Endodermal cell (in vitro differentiated cells): ENCODE measurements at places on chromosomes 12 and 14. TPM values are rescaled to one million over a fixed set of nuclear protein-coding genes. Genes with fewer than 3 reads are reported as not detected.

DNA sequence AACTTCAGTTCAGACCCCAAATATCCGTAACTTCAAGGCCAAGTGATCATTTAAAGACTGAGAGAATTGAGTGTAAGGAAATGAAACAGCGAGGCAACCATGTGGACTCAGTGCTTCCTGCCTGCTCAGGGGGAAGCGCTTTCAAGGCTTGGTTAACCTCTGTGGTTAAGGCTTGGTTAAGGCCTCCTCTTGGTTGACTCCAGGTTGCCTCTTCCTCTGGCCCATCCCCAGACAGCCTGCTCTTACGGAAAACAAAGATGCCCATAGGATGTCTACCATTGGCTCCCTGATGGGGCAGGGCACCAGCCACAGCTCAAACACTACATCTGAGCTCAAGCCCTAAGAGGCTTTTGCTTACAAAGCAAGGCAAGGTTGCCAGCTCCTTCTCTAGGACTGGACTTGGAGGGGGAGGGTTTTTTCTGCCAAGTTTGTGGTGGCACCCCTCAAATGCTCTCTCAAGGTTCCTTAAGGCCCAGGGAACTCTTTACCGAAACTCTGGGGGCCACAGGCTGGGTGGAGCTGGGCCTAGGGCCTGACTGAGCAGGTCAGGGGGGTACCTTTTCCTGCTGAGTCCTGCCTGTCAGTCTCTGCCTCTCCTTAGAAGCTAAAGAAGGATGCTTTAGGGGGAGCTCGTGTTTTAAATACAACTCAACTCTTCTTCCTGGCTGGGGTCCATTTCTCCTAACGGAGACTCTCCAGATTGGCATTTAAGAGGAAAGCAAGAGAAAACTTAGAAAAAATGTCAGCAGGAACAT lies 13.7 kb downstream of the COL2A1 start:
- DNase-seq: no peak

Gene CAPZA3
- not detected in 3 replicates for total RNA-seq

DNA sequence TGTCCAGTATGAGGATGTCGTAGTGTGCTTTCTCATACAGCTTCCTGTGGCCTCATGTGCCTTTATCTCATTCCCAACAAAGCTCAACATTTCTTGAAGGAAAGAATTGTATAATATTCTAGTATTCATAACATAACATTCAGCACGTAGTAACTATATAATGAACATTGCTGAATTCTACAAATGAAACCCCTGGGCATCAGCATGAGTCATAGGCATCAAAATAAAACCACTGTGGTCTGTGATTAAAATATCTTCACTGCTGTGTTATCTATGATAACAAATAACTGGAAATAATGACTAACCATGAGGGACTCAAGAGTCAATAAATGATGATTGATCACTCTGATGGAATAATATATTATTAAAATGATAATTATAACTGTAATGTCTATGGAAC lies 255.2 kb downstream of the EMP1 start:
- no peak for DNase-seq

DNA sequence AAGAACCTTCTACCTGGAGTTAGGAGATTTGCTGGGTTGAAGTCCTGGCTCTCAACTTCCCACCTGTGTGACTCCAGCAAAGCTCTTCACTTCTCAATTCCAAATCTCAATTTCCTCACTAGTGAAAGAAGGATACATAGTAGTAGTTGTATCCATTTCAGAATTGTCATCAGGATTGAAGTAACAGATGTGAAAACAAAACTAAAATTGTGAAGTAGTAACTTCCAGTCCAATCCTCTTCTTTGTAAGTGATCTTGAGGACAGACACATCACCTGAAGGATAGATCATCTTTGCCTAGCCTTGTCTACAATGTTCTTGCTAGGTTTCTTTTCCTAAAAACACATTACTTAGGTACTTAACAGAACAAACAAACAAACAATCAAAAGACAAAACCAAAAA lies 1.2 kb upstream of the LRRK2 start:
- no peak for DNase-seq

- no peak for DNase-seq
Observed at GRCh38 chr12:88922816-88923215, 342.5 kb upstream of the KITLG start.

- DNase-seq: peak; percentile 43
Observed at GRCh38 chr12:80470403-80470802, 26.4 kb downstream of the PTPRQ start.

Gene PPP4R4
- total RNA-seq: 8.4 to 10.2 TPM (median 8.7 TPM) in 3 replicates

DNA sequence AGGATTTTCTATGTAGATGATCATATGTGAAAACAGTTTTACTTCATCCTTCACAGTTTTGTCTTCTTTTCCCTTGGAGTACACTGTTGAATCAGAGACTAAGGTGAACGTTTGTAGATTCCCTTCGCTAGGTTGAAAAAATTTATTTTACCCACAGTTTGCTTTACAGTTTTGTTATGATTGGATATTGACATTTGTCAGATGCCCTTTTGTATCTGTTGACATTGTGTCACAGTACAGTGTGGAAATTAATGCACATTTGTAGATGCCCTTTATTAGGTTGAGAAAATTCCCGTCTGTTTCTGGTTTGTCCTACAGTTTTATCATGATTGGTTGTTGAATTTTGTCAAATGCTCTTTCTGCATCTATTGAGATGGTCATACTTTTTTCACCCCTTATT lies 13.3 kb downstream of the G2E3 start:
- no peak for DNase-seq

GRCh38 chr14:81273521-81273920 lies 52.8 kb upstream of the GTF2A1 start:
- DNase-seq: peak; percentile 63

Gene OGFOD2
- 17.5 and 18.6 TPM in 2 replicates for total RNA-seq

- DNase-seq: no peak
Observed at GRCh38 chr12:123040106-123040505, 59.6 kb downstream of the ARL6IP4 start.

- no peak for DNase-seq
Observed at GRCh38 chr14:46245276-46245675, 406.3 kb downstream of the RPL10L start.

Gene DMAC2L
- total RNA-seq: 9.2 to 15.5 TPM (median 15.3 TPM) in 3 replicates

Gene WDHD1
- total RNA-seq: 54.0 to 108 TPM (median 99.3 TPM) in 3 replicates

GRCh38 chr12:108305520-108305919 lies 33.6 kb downstream of the CMKLR1 start:
- no peak for DNase-seq

- no peak for DNase-seq
Observed at GRCh38 chr14:81153187-81153586, 67.6 kb downstream of the GTF2A1 start.

Gene ABHD12B
- 0.80 to 4.8 TPM (median 0.88 TPM) in 3 replicates for total RNA-seq

GRCh38 chr14:58637391-58638230 lies at the start of gene DACT1:
Gene DACT1, plus strand, starts transcription at chr14:58637962. Its CDS starts 241 bp downstream, at chr14:58638203.
- peak; percentile 89 for DNase-seq

Gene PIWIL1
- total RNA-seq: not detected in 3 replicates

Gene TAS2R50
- 2.1 and 5.0 TPM in 2 replicates for total RNA-seq

GRCh38 chr14:65502676-65503124 lies 90.2 kb downstream of the FUT8 start:
- no peak for DNase-seq

DNA sequence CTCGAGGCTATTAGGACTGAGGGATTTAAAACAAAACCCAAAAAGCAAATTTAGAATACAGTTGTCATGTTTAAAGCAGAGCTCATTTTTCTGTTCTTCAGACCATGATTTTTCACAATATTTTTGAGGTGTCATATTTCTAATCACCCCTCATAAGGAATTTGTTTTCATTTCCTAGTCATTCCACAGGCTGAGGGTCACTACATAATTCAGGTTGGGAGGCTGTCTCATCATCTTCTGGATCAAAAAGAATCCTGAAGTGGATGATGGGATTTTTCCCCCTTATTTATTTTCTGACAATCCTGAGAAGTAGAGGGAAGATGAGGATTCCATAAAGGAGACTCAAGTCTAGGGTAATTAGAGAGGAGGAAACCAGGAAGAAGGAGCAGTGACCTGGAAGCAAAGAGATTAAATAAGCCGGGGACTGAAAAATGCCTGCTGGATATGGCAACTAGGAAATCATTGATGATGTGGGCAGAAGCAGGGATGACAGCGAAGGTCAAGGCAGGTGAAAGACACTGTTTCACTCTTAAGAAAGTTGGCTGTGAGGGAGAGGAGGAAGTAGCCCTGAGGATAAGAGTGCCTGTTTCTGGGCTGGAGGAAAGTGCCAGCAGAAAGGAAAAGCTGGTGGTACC lies 9.0 kb upstream of the PCNX1 start:
- DNase-seq: no peak

GRCh38 chr14:58177125-58177524 lies 22.8 kb upstream of the ACTR10 start:
- DNase-seq: no peak

- peak; percentile 76 for DNase-seq
Observed at GRCh38 chr12:9750276-9751203, 10.2 kb downstream of the CD69 start.

GRCh38 chr14:36192530-36192929 lies 16.0 kb upstream of the PTCSC3 start:
- no peak for DNase-seq

GRCh38 chr14:75519826-75520728 lies 2.2 kb upstream of the BATF start:
- DNase-seq: no peak

DNA sequence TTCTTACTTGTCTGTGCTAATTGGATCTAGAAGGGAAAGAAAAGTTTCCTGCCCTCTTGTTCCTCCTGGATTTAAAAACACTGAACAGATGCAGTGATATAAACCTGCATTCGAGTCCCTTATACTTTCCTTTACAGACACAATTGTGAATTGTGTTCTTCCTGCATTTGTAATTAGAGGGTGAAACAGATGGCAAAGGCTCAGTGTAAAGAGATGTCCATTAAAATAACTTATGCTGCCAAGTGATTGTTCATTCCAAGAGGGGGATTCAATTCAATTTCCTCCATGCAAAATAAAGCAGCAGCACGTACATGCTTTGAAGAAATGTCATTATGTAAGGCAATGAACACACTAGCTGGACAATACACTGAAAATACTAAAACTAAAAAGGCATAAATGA lies 248.3 kb upstream of the LRIG3 start:
- DNase-seq: no peak

DNA sequence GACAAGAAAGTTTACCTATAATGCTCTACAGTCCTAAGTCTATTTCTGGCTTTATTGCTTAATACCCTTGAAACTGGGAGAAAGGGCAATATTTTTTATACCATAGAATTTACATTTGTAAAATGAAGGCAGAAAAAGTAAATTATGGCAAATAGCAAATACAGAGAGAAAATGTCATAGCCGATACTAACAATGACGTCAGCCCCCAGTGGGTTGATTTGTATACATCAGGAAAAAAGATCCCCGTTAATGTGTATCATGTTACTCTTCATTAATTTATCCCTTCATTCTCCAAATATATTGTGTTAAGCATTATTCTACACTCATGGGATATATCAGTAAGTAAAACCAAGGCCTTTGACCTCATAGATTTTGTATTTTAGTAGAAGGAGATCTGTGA lies 445.1 kb upstream of the SYT1 start:
- no peak for DNase-seq

Gene HOXC11
- total RNA-seq: not detected in 2 replicates

Gene MMAB
- 22.6 to 29.9 TPM (median 24.9 TPM) in 3 replicates for total RNA-seq

- no peak for DNase-seq
Observed at GRCh38 chr12:25743679-25744215, 190.7 kb upstream of the LMNTD1 start.

Gene LYZ
- 0.20 TPM in 1 of 2 replicates, not detected in the other for total RNA-seq
